ENCODE measurements at places on chromosomes 2 and 18.

DNA sequence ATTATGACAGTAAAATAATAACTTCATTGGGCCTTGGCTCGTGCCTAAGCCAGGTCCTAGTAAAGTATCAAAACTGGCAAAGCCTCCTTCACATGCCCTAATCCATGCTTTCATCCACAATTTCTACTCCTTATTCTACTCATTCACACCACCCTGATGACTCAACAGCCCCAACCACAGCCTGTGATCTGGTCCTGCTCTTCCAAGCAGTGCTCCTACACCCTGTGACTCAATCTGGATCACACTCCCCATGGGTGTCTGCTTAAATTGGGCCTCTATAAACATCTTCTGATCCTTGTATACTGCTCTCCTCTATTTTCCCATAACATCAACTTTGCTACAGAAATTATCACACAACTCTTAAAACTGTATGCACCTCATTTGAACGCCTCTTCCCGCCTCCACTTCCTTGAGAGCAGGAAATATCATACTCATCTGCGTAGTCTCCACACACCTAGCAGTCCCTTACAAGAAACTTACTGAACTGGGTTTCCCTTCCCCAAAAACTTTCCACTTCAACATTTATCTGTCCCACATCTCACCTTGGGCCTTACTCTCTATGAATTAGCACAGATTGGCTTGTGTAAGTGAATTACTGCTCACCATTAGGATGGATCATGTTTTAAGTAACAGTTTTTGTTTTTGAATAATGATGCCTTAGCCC lies 15.9 kb downstream of the GTF3C3 start:
- peak; percentile 80 for DNase-seq

GRCh38 chr2:226913641-226914040 lies 77.8 kb downstream of the RHBDD1 start:
- DNase-seq, result no peak

GRCh38 chr2:229474125-229474524 lies 203.0 kb upstream of the PID1 start:
- no peak for DNase-seq

- DNase-seq, result no peak
These were observed 127.8 kb downstream of the LNPK start for GRCh38 chr2:175874291-175874690.

DNA sequence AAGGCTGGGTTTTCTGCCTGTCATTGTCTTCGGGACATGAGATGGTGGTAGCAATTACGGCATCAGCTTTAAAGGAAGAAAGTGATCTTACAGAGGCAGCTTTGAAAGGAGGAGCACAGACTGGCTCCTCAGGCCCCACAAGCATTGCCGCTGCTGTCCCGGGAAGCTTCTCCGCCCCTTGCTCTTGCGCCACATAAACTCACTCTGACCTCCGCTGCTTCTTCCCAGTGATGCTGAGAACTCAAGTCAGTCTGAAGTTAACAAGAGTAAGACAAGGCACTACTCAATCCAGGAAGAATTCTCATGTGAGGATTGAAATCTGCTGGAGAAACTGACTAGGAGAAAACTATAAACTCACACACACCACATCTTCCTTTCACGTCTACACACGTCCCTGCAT lies 112.4 kb upstream of the RIOK3 start:
- no peak for DNase-seq

- DNase-seq, result peak; percentile 61
These were observed 62.5 kb upstream of the RAPGEF4 start for GRCh38 chr2:172673056-172673683.

DNA sequence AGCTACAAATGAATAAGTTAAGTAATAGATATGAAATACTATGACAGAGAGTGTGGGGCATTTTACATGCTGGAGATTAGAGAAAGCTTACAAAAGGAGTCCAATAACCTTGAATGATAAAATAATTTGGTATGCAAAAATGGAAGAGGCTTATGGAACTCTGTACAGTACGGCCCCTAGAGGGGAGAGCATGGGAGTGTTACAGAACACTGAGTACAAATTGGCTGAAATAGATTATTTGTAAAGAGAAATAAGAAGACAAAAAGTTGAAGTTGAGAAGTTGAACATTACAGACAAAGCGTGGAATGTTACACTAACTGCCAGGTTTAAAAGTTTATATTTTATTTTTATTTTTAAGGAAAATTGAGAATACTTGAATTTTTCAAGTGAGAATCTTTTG lies 192.1 kb upstream of the DOK6 start:
- DNase-seq, result no peak

- DNase-seq, result no peak
These were observed 16.4 kb upstream of the IL1R1 start for GRCh38 chr2:102126169-102126568.

GRCh38 chr2:191899410-191899809 lies 52.5 kb upstream of the CAVIN2 start:
- DNase-seq, result peak; percentile 94

DNA sequence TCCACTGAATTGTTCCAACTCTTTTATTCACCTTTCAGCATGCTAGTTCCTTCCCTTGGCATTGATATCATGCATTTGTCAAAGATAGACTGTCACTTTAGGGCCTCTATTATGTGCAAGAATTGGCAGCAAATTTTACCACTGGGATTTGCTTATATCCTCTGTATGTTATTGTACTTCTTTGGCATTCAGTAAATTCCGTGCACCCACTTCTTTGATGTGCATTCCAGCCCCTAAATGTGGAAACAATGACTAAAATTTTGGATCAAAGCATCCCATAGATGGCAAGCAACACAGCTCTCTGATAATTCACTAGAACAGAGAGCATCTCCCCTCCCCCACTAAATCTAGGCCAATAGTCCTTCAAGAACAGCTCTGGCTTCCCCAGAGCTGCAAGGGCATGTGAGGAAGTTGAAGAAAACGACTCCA lies 399.0 kb upstream of the HNRNPA3 start:
- DNase-seq, result no peak

- DNase-seq, result peak; percentile 50
These were observed 123.0 kb downstream of the PMAIP1 start for GRCh38 chr18:60022671-60023276.

DNA sequence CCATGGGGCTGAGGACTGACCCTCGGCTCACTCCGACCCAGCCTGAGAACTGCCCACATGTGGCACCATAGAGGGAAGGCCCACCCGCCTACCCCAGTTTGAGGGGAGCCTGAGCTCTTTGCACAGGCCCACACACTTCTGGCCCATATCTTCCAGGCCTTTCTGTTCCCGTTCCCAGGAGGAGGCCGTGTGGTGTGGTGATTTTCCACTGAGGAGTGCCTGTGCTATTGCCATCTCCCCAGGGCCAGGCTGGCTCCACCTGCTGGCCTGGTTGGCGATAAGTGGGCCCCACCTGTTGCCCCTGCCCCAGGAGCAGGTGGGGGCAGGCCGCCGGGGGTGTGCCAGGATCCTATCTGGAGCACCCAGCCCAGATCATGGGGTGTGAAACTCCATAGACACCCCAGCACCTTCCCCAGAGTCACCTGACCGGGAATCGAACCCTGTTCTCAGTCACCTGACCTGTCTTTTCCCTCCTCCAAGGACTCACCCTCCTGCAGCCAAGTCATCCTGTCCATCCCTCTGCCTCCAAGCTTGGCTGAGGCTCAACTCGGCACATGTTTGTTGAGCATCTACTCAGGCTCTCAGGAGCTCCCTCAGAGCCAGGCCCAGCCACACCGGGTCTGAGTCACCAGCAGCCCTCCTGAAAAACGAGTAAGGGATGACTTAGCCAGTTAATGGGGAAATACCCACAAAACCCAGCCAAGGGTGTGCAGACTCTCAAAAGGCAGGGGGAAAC lies 120.1 kb downstream of the CYP26B1 start:
- no peak for DNase-seq

DNA sequence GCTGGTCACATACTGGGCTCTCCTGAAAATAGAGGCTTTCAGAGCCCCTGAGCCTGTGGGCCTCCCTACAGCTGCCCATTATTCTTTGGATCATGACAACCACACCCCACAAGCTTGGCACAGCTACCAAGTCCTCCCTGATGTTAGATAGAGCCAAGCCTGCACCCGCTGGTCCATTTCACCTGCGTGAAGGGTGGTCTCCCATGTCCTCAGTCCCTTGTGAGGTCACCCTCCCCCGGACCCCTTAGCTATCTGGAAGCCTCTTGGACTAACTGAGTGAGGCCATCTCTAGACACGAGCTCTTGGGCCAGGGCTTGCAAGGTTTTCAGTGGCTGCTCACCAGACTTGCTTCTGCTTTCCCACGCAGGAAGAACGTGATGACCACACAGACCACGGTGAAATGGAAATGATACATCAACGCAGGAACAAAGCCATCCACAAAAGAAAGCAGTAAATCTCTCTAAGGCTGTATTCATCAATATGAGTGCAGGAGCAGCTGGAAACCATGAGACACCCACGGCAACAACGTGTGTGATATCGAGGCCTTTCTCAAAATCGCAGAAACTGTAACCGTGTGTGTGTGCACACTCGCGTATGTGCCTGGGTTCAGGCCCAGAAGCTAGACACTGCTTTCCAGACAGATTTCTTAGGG lies 10.1 kb upstream of the MAL start:
- DNase-seq, result no peak

DNA sequence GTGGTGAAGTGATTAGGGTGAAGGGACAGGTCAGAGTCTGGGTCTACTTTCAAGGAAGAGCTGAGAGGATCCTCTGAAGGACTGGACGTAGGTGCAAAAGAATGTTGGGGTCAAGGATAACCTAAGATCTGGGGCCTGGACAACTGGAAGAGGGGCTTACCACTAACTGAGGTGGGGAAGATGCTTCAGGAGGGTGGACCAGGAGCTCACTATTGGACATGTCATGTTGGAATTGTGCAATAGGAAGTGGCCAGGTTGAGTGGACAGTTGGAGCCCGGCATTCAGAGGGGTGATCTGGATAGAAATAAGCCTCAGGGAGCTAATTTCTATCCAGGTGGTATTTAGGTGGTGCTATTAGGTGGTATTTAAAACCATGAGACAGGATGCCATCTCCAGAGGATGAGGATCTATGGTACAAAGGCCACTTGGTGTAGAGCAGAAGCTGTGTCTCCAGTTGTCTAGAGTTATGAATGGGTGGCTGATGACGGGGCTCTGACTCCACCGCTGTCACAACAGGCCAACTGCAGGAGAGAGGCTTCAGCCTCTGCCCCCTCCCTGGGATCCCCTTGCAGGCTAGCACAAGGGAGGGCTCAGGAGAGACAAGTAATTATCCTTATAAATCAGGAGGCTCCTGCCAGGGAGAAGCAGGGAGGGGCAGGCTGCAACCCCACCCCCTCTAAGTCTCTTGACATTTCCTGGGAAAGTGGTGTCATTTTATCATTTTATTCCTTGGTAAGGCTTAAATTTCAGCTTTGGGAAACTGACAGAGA lies 158.0 kb downstream of the SMAD7 start:
- DNase-seq, result no peak

DNA sequence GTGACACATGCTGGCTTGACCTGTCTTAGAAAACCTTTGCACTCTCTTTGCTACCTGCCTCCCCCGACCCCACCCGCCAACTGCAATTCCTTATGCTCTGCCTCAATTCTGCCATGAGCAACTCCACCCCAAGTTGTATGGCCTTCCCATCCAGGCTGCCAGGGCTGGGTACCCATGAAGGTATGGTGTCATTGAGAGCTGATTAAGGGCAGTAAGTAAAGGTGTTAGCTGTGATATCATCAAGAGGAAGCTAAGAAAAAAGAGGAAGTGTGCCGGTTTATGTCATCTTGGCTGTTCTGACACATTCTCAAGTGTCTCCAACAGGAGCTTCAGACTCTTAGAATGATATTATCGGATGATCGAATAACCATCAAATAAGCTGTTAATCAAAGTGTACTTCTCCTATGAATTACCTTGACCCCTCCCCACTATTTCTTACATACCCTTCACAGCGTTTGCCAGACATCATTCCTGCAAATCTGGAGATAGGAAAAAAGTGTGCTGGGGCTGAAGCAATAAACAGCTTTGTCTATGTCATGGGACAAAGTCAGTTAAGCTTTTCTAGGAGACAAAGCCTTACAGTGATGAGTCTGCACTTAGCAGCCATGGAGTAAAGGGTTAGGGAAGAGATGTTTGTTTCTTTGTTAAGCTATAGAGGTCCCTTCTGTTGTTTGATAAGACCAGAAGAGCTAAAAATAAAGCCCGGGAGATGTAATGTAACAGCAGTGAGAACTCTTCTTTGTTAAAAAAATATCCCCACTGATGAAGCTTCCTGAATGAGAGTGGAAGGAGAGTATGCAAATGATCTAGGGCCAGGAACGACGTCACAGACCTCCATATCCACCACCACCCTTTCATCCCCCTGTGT lies 40.4 kb upstream of the SMAD2 start:
- DNase-seq, result no peak

- DNase-seq, result no peak
These were observed 589.6 kb downstream of the LRRTM4 start for GRCh38 chr2:76932550-76932949.

DNA sequence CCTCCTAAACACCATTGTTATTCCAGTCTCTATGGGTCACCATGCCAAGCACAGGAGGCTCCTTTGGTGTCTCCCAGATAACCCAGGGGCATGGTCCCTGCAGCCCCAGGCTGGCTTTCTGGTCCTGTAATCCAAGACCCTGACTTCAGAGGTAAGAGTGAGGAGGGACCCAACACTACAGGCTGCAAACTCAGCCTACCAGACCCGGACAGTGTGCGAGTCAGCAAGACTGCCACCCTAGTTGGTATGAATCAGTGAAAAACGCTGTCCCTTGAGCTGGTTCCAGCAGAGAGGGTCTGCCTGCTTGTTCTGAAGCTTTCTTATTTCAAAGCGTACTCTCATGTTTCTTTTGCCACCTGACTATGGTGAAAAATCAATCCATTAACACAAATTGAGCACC lies 47.6 kb upstream of the ZFP36L2 start:
- no peak for DNase-seq

GRCh38 chr18:69358212-69358895 lies 42.3 kb upstream of the DOK6 start:
- no peak for DNase-seq
